ENCODE measurements at places on chromosomes 1 and 21.

DNA sequence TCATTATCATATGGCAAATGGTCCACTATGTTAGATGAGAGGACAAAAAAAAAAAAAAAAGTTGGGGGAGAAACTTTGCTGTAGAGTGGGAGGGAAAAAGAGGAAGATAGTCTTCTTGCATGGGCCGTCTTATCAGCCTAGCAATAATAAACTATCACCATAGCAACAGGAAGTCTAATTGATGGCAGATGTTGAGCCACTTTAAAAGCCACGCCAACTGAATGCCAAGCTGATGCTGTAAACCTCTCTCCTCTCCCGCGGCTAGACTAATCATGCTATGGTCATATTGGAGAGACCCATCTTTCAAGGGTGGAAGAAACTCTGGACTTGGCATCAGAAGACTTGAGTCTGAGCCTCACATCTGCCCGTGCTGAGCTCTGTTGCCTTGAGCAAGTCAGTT is 122.2 kb upstream of the HOOK1 start:
- DNase-seq: peak; percentile 96

DNA sequence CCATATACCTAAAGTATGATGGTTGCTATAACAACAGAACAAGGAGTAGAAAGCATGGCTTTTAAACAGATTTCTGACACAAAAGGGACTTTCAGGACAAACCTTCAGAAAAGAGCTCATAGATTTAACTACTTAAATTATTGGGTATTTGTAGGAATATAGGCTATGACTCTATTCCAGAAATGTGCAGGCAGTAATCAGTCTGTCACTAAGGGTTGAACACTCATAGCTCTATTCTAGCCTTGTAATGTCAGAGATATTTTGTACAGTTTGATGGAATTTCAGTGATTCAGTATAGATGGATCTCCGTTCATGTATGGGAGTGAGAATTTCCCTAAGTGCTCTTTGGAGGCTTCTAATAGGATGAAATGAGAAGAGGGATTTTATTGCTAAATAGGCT is 82.8 kb downstream of the EXTL2 start:
- DNase-seq: no peak

- peak; percentile 88 for DNase-seq
These were observed 25.0 kb upstream of the SCCPDH start for GRCh38 chr1:246699095-246699735.

GRCh38 chr1:77060000-77060399 is 159.2 kb downstream of the PIGK start:
- DNase-seq: no peak

DNA sequence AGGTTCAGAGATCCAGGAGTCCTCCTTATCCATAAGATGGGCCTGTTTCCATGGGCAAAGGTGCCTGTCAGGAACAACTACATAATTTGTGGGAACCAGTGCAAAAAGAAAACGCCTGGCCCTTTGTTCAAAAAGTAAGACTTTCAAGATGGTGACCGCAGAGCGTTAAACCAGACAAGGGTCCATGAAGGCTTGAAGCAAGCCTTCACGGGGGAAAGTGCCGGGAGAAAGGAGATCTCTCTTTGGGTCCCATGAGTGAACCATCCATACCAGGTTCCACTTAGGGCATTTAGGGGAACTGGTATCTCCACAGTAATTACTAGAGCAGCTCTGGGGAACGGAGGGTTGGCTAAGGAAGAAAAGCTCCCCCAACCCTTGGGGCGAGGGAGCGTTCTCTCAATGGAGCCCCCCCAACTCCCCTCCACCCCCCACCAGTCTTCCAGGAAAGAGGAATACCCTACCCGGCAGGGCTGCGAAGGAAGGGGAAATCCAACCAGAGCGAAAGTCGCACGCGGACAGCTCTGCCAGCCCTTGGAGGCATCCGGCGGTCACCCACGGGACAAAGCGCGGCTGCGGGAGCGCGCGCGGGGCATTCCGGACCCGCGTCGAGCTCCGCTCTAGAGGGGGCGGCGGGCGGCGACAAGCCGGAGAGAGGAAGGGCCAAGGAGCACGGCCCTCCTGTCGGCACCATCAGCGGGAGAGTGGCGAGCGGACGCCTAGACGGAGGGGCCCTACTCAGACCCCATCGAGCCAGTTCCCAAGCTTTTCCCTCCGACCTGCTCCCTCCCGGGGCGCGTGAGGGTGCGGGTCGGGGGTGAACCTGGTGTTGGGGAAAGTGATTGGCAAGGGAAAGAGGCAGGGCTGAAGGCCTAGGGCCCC is 687 bp upstream of the RASSF5 start:
- DNase-seq: no peak

DNA sequence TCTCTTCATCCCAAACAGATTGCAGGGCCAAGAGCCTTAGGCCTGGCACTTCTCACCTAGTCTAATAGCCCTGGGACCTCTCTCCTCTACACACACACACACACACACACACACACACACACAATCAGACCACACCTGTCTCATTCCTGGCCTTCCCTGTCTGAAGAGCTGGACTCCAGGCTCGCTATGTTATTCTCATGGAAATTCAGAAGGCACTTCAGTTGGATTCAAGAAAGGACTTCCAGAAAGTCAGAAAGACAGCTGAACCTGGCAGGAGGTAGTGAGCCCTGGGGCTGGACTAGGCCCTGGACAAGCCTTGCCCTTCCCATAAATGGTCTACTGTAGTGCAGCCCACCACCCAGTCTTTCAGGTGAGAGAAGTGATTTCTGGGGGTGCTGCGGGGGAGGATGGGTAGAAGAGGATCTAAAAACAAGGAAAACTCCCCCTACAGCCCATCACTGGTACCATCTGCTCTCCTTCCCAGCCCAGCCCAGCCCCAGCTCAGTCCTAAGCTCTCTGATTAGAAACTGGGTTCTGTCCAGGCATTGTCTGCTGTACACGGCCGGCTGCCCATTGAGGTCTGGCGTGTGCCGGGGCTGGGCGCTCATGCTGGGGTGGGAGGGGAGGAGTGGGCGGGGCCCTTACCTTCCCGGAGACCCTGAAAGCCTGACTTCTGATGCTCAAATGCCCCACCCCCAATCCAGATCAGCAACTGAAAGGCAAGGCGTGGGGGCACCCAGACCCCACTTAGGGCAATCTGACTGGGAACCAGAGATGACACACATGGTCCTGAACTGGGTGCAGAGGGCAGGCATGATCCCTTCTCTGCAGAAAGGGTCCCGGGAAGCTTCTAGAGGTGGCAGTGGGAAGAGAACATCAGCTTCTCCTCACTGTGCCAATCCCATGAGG is 2.5 kb downstream of the KIF21B start:
- no peak for DNase-seq

GRCh38 chr1:68221001-68221979 is 11.0 kb downstream of the WLS start:
- DNase-seq: no peak

- DNase-seq: no peak
These were observed 6.9 kb upstream of the PPM1J start for GRCh38 chr1:112721966-112722524.

GRCh38 chr1:33516428-33516827 is 44.0 kb downstream of the ZSCAN20 start:
- DNase-seq: no peak

GRCh38 chr1:193700710-193701355 is 514.4 kb upstream of the B3GALT2 start:
- no peak for DNase-seq

- no peak for DNase-seq
These were observed 137.2 kb upstream of the NGF start for GRCh38 chr1:115475252-115475651.

DNA sequence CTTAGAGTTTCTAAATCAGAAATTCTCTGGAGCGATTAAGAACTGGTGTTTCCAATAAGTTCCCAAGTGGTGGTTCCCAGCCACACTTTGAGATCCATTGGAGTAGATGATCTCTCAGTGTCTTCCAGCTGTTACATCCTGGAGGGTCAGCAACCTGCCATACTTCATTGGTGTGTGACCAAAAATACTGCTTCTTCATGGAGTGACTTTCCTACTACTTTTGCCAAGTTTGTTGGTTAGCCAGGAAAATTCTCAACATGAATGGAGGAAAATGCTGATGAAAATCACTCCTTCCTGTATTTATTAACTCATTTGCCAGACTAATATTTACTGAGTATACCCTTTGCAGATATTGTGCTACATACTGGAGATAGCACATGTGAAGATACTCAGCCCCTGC is 186.1 kb downstream of the FGGY start:
- no peak for DNase-seq

DNA sequence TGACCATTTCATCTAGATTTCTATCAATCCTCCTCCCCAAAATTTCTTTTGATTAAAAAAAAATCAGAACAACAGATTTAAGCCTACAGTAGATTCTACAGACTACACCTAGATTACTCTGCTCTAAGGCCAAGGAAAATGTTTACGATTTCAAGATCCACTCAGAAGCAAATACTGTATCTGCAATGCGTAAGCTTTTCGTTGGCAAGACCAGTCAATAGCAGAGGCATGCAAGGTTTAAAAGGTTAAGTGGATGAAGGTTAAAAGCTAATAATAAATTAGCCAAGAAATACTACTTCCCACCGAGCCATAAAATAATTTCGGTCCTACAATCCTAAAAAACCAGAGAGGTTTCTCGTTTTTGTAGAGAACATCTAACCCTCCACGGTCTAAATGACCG is 1.3 kb downstream of the CLSTN1 start:
- DNase-seq: no peak

DNA sequence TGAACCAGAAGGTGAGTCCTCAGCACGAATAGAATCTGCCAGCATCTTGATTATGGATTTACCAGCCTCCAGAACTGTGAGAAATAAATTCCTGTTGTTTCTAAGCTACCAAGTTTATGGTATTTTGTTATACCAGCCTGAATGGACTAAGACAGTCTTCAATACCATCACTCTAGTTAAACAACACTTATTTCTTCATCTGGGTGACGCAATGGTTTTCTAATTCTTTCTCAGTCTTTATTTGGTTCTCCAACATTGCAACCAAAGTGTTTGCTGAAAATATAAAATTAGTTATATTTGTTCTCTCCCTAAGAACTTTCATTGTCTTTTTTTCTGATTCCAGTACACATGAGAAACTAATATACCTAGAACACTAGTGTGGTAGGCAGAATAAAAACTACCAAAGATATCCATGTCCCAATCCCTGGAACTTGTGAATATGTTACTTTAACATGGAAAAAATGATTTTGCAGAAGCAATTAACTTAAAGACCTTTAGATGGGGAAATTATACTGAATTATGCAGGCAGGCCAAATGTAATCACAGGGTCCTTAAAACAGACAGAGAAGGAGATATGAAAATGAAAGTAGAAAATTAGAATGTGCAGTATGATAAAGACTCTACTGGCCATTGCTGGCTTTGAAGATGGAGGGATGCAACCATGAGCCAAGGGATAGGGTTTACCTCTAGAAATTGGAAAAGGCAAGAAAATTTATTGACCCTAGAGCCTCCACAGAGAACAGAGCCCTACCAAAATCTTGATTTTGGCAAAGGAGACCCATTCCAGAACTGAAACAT is 1115.1 kb downstream of the PLA2G4A start:
- DNase-seq: no peak

DNA sequence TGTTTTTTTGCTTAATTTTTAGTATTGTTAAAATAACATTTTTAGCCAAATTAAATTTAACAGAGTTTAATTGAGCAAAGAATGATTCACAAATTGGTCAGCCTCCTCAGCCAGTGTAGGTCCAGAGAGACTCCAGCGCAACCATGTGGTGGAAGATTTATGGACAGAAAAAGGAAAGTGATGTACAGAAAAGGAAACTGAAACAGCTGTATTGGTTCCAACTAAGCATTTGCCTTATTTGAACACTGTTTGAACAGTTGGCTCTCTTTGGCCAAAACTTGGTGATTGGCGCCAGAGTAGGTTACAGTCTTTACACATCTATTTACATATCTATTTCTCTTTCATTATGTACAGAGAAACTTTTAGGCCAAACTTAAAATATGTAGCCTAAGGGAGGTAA is 19.4 kb downstream of the RPS6KC1 start:
- DNase-seq: peak; percentile 51

- DNase-seq: no peak
These were observed 1.1 kb upstream of the TRPM2 start for GRCh38 chr21:44352253-44352860.

- DNase-seq: no peak
These were observed 11.3 kb downstream of the NCSTN start for GRCh38 chr1:160354388-160354985.

GRCh38 chr1:209873067-209873799 is 45.5 kb downstream of the UTP25 start:
- peak; percentile 67 for DNase-seq

DNA sequence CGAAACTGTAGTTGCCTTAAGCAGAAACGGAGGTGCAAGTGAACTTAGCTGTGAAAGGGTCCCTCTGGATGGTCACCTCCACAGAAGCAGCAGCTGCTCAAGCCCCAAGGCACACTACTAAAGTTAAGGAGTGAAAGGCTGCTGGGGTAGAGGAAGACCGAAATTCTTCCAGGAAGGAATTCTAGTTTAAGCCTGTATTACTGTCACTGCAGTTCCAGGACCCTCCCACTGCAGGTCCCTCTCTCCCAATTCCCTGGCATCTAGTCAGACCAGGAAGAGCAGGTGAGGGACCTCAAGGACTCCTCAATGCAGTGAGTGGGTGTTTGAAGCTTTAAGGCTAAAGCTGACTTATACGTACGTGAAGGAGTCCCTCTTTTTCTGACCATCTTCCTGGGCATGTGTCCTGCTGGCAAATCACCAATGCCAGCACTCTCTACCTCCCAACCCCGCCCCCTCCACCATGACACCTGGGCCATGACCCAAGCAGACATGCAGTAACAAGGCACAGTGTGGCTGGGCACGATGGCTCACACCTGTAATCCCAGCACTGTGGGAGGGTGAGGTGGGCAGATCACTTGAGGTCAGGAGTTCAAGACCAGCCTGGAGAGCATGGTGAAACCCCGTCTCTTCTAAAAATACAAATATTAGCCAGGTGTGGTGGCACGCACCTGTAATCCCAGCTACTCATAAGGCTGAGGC is 57.2 kb downstream of the TGFBR3 start:
- no peak for DNase-seq

DNA sequence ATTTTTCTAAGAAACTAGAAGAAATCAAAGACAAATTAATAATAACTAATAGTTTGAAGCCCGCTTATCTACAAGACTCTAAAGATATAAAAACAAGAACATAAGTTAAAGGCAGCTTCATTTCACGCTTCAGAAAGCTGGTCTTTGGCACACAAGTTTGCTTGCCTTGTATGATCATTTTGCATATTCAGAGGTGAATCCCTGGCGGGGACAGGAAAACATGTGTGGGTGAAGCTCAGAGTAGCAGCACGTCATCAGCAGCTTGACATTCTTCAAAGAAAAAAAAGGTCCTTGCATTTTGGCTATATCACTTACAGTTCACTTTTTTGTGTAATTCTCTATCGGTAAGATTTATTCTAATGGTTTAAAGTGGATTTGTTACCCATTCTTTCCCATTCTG is 1911.8 kb downstream of the MRPL39 start:
- no peak for DNase-seq

- DNase-seq: no peak
These were observed 65.0 kb downstream of the KCNH1 start for GRCh38 chr1:211068976-211069375.
